Caco-2 (cell line): ENCODE measurements at places on chromosomes 11 and 22. TPM values are rescaled to one million over a fixed set of nuclear protein-coding genes. Genes with fewer than 3 reads are reported as not detected.
A peak's percentile ranks its signal among the peaks of the same experiment; 100 is the strongest.

The PRAME gene
- not detected in 2 replicates for total RNA-seq

The ATP6V1E1 gene
- total RNA-seq = 139 and 147 TPM in 2 replicates

The KDM4D gene
- total RNA-seq = 0.95 and 1.2 TPM in 2 replicates

DNA sequence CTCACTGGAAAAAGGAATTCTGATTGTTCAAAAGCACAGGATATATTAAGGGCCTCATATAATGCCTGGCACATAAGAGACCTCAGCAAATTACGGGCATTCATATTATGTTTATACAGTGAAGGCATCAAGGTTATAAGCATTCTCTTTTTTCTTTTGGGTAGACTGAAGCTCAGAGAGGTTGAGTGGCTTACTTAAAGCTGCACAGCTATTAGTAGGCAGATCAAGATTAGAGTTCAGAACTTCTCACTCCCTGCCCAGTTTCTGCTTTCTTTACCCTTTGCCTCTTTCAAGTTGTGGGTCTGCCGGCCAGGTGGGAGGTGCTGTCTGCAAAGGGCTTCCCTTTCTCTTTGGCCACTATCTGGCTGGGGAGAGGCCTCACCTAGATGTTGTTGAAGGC is 18.0 kb downstream of the CSF2RB start:
- no peaks in the 10 kb centered on the region; the same call in 1 of the 2 replicates for H3K27me3 ChIP-seq
- DNase-seq = no peak
- H3K4me1 ChIP-seq = no peaks in the 10 kb centered on the region

DNA sequence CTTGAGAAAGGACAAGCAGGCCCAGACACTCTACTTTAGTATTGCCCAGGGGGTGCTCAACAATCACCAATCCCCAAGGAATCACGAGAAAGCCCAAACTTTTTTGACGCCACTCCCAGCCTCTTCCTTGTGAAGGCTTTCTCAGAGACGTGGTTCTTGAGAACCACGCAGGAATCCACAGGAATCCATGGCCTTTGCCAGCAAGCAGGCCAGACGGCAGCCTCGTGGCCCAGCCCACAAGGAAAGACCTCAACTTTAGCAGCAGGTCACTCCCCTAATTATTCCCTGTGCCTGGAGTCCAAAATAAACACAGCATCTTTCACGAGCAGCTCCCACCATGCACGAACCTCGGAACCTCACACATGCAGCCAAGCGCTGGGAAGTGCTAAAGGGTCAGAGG is 104.2 kb downstream of the WT1 start:
- H3K4me3 ChIP-seq = no peak overlapping the region
- no peaks in the 10 kb centered on the region for H3K27me3 ChIP-seq
- peaks cover 8% of the 10 kb centered on the region for H3K4me1 ChIP-seq
- no peak overlapping the region for H3K27ac ChIP-seq

- no peaks in the 10 kb centered on the region for H3K4me1 ChIP-seq
- DNase-seq = no peak
- H3K4me3 ChIP-seq = no peak overlapping the region
- no peaks in the 10 kb centered on the region for H3K27me3 ChIP-seq
- H3K27ac ChIP-seq = no peak overlapping the region
Observed at GRCh38 chr11:5631969-5632635, 7.3 kb downstream of the TRIM34 start.

DNA sequence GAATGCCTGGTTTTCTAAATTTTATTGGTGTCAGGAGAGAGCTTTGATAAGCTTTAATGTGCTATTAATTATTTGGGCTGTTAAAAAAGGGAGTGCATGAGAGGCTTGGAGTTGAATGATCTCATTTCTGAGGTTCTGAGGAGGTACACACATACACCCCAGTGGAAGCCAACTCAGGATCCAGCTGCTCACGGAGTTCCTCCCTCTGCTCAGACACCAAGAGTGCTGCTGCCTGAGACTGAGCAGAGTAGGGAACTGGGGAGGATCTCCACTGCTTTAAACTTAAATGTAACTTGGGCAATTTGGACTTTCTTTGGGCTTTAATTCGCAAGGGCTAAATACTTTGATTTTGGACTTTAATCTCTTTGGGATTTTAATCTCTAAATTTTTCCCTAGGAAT is 414.4 kb upstream of the CADM1 start:
- DNase-seq = no peak
- H3K36me3 ChIP-seq = no peaks in the 10 kb centered on the region
- no peaks in the 10 kb centered on the region for H3K27me3 ChIP-seq
- no peak overlapping the region for H3K4me3 ChIP-seq
- H3K27ac ChIP-seq = no peak overlapping the region
- peaks cover 29% of the 10 kb centered on the region for H3K4me1 ChIP-seq

DNA sequence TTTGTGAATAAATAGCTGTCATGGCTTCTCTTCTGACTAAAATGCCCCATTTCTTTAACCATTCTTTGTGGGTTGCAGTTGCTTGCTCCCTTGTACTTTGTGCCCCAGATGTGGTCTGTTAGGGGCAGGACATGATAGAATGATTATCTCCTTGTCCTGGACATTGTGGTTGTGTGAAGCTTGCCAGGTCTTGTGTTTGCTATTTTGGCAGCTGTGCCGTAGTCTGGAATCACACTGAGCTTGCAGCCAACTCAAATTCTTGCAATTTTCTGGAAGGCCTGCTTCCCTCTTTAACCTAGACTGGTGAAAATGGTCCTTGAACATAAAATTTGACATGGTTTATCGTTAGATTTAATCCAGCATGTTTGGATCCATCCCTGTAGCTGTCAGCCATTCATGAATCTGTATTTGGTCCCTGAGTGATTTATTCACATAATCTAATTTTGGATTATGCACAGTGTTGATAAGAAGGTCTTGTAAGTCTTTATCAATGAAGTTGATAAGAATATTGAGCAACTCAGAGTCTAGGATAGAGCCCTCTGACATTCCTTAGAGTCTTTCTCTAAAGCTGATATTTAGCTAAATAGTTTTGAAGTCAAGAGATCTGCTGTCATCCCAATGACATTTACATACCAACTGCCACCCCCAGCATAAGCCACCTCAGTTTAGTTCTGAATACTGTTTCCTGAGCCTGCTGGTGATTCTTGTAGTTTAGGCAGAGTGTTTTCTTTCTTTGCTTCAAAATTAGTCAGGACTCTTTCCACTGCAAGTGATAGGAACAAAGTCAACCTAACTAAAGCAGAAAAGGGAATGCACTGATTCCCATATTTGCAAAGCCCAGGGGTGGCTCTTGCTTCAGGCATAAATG is 9.8 kb downstream of the SPON1 start:
- no peaks in the 10 kb centered on the region for H3K36me3 ChIP-seq
- no peaks in the 10 kb centered on the region for H3K27me3 ChIP-seq
- peaks cover 54% of the 10 kb centered on the region for H3K4me1 ChIP-seq
- DNase-seq = no peak
- no peak overlapping the region for H3K4me3 ChIP-seq
- H3K27ac ChIP-seq = peak overlapping the region; percentile 58

DNA sequence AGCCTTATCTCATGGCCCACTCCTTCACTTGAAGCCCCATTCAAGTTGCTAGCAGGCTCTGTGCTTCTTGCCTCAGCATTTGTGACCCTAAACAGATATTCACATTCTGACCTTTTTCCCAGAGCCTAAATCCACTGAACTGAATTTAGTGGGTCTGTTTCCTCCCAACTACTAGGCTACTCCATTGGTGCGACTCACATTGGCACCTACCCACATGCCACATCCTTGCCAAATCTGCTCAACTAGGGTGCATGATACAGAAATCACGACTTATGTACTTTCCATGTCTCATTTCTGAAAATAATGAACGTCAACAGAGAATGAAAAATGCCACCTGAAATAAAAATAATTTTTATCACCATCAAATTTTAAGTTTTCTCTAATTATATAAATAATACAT is 8.4 kb upstream of the MMP12 start:
- H3K27me3 ChIP-seq = no peaks in the 10 kb centered on the region
- no peak overlapping the region for H3K4me3 ChIP-seq
- H3K4me1 ChIP-seq = no peaks in the 10 kb centered on the region
- H3K27ac ChIP-seq = no peak overlapping the region
- H3K36me3 ChIP-seq = no peaks in the 10 kb centered on the region
- DNase-seq = no peak

GRCh38 chr11:95341221-95341620 is 110.2 kb upstream of the SESN3 start:
- no peaks in the 10 kb centered on the region for H3K36me3 ChIP-seq
- H3K4me3 ChIP-seq = no peak overlapping the region
- peaks cover 14% of the 10 kb centered on the region for H3K4me1 ChIP-seq
- H3K27ac ChIP-seq = peak overlapping the region; percentile 21
- no peaks in the 10 kb centered on the region for H3K27me3 ChIP-seq

GRCh38 chr11:7540830-7541555 is 27.2 kb downstream of the PPFIBP2 start:
- no peaks in the 10 kb centered on the region for H3K27me3 ChIP-seq
- H3K36me3 ChIP-seq = no peaks in the 10 kb centered on the region
- peaks cover 55% of the 10 kb centered on the region for H3K4me1 ChIP-seq
- H3K27ac ChIP-seq = no peak overlapping the region
- no peak for DNase-seq

DNA sequence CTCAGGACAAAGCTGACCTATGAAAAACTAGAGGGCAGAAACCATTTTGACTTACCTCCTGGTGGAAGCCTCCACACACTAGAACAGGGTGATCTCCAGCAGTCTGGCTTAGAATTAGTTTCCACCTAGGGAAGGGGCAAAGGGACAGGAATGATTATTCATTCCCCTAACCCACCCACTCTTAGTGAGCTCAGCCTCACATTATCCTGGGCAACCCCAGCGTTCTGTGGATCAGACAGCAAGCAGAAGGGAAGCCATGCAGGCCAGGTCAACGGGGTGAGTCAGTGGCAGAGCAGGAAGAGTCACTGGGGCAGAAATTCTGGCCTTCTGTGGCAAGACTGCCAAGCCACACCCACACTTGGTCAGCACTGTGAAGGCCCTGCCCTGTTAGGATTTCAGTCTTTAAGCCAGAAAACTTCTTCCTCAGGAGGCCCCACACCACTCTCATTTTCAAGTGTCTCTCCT is 10.5 kb downstream of the NUMA1 start:
- peak; percentile 55 for DNase-seq
- H3K36me3 ChIP-seq = no peaks in the 10 kb centered on the region; the same call in 1 of the 2 replicates
- H3K27me3 ChIP-seq = no peaks in the 10 kb centered on the region

DNA sequence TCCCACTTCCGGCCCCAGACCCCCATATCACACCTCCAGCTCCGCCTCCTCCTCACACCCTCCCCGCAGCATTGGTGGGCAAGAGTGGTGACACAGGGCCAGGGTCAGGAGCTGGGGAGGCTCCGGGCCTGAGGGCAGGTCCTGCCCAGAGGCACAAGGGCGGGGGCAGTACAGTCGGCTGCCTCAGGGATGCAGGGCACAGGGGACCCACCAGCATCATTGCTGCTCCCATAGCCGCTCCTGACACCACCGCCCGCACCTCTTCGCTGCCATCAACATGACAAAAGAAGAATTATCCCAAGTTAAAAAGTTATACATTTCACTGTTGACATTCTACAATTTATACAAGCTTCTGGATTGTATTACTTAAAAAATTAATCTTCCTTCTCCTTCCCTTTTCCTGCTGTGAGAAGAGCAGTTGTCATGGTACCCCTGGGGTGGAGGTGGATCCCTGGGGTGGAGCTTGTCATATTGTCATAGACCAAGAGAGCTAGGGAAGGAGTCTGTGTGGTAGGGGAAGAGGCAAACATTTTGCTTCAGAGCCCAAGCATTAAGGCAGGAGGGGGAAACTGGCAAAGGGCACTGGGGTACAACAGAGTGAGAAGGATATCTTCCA is 4.1 kb downstream of the SBF2 start:
- no peak overlapping the region for H3K27ac ChIP-seq
- no peaks in the 10 kb centered on the region for H3K27me3 ChIP-seq
- no peak for DNase-seq
- H3K36me3 ChIP-seq = no peaks in the 10 kb centered on the region; the same call in 1 of the 2 replicates
- H3K4me1 ChIP-seq = peaks cover 14% of the 10 kb centered on the region
